ENCODE measurements at places on chromosomes 11 and 22.

DNA sequence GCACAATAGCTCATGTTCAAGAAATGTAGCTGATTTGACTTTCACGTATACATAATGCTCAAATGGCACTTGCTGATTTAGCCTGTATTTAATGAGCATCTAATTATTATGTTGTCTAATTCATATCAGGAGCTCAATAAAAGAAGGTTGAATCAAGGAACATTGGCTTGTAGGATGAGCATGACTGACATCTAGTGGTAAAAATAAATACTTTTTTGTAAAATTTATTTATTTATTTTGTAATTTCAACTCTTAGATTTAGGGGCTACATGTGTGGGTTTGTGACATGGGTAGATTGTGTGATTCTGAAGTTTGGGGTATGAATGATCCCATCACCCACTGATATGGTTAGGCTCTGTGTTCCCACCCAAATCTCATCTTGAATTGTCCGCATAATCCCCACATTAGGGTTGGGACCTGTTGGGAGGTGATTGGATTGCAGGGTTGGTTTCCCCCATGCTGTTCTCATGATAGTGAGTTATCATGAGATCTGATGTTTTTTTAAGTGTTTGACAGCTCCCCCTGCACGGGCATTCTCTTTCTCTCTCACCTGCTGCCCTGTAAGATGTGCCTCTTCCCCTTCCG lies 1.7 kb upstream of the OR52E5 start:
- no peak for DNase-seq

DNA sequence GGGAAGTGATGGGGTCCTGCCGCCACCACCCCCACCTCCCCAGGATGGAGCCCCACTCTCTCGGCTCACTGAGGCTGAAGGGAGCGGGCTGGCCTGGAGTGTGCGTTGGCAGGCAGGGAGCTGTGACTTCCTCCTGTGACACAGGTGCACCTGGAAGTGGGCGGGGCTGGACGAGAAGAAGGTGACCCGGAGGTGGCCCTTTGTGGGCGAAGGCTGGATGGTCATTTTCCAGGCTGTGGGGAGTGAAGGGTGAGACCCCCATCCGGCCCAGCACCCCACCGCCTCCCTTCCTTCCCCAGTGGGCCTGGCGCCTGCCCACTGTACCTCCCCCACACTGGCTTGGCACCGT lies 15.3 kb downstream of the IL17REL start:
- no peak for DNase-seq

GRCh38 chr11:45393334-45393733 lies 107.2 kb upstream of the SYT13 start:
- no peak for DNase-seq

- DNase-seq = no peak
Observed at GRCh38 chr11:115363921-115364320, 140.3 kb downstream of the CADM1 start.

DNA sequence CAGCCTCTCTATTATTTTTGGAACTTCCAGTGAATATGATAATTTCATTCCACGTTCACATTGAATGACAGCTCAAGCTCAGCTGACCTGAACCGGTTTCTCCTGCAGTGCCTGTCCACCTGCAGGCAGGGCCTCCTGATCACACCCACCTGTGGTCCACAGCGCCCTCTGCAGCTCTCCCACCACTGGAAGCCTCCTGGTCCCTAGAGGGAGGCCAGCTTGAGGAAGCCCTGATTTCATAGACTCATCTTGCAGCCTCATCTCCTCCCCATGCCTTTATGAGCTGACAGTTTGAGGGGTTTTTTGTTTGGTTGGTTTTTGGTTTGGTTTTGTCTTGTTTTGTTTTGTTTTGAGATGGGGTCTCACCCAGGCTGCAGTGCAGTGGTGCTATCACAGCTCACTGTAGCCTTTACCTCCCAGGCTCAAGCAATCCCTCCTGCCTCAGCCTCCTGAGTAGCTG lies 29.9 kb upstream of the MALAT1 start:
- peak; percentile 18 for DNase-seq

DNA sequence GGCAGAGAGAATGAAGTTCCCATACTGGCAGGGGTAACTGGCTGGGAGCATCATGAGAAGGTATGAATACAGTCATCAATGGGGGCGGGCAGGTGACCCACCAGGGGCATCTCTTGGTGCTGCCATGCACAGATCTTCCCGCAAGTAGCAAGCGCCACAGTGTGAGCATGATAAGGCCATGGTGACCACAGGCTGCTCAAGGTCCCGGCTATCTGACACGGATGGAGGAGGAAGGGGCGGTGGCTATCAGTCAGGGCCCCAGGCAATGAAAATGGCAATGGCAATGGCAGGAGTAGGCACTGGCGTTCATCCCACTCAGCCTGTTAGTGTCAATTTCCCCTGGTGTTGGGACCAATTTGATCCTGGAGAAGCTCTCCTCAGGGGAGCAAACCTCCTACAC lies 21.6 kb downstream of the ASCL2 start:
- DNase-seq = no peak

DNA sequence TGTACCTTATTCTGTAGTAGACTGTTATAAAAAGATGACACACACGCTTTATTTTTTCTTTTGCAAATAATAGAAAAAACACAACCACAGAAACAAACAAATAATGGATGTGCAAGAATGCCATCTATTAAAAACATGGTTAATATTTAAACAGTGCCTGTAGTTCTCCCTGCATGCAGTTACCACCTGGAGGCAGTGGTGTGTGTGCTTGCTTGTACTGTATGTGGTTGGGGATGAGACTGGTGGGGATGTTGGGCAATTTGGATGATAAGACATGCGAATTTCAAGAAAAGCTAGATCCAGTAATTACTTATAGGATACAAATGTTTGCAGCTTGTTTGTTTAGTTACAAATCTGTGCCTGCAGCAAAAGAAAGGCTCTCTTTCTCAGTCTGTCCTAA lies 3.6 kb downstream of the C11orf87 start:
- no peak for DNase-seq

DNA sequence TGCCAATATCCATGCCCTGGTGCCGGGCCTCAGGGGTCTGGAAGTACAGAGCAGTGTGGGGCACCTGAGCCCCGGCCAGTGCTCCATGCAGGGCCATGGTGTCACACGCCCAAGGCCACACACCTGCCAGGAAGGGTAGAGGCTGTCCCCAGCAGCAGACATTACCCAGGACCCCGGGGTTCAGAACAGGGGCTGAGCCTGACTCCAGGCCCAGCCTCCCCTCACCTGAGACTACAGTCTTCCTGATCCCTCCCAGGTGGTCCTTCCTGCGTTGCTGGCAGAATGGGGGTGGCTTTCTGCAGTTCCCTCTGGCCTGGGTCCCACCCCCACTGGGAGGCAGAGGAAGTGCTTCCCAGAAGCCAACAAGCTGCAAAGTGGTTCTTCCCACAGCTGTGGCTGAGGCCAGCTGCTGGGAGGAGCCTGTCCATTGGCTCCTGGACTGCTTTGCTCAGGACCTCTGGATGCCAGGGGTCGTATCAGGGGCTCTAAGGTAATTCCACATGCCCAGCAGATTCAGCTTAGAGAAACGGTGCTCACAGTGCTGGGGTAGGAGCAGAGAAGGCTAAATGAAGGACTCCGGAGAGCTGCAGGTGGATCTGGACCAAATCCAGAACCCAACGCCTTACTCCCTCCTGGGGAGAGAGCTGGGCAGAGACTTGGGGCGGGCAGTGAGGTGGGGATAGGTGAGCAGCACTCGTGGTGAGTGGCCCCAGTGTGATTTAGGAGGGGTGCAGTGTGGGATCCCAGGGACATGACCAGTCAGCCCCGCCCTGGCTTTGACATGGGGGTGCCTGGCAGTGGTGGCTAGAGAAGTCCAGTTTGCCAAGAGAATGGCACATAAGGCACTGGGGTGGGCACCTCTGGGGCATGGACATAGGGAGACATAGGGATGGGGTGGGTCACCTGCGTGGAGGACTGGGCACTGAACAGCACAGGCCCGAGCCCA lies 12.6 kb downstream of the TCIRG1 start:
- no peak for DNase-seq

- DNase-seq = no peak
Observed at GRCh38 chr22:29799217-29799680, 32.1 kb downstream of the UQCR10 start.

DNA sequence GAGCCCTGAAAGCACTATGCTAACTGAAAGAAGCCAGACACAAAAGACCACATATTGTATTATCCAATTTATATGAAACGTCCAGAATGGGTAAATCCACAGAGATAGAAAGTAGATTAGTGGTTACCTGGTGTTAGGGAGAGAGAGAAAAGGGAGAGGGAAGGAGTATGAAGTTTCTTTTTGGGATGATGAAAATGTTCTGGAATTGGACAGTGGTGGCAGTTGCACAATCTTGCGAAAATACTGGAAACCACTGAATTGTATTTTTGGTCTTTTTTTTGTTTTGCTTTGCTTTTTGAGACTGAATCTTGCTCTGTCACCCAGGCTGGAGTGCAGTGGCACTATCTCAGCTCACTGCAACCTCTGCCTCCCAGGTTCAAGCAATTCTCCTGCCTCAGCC lies 63.5 kb downstream of the MRTFA start:
- DNase-seq = no peak

DNA sequence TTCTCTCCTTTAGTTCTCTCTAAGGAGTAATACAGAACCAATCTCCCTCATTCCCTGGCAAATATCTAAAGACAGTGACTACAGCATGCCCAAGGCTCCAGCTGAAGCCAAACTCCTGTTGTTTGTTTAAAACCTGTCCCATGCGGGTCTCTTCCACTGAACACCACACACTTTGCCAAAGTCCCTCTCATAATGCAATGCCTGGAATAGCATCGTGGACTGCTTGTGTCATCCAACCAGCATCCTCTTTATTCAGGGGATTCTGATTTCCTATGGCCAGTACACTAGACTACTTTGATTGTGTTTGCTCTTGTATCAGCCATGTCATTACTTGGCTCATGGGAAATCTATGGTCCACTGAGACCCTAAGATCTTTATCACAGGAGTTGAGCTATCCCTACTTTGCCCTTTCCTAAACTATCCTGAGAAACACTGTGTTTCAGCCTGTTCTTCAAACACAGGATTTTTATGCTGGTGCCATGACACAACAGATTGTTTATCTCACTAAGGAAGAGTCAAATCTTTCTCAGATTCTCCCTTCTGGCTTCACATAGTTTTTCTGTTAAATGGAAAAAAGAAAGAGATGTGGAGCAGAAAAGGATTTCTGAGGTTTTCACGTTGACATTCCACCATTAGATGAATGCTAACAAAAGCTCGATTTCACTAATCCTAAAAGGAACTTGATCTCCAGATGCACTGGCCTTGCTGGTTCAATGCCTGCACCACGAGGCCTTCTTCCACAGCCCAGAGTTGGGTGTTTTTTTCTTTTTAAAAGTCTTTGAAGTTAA lies 15.9 kb upstream of the IRAG1 start:
- DNase-seq = no peak

DNA sequence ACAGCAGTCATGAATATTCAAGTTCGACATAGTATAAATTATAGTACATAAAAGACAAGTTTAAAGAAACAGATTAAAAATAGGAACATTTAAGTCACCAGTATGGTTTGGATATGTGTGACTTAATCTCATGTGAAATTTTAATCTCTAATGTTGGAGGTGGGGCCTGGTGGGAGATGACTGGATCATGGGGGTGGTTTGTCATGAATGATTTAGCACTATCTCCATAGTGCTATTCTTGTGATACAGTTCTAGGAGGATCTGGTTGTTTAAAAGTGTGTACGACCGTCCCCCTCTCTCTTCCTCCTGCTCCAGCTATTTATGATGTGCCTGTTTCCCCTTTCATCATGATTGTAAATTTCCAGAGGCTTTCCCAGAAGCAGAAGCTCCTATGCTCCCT lies 3.3 kb downstream of the KDM4E start:
- no peak for DNase-seq

GRCh38 chr11:86923999-86924766 lies 31.0 kb downstream of the FZD4 start:
- no peak for DNase-seq

- peak; percentile 20 for DNase-seq
Observed at GRCh38 chr22:43263645-43264514, 76.9 kb upstream of the TTLL12 start.

GRCh38 chr11:63493127-63493526 lies 2.2 kb upstream of the PLAAT5 start:
- no peak for DNase-seq

DNA sequence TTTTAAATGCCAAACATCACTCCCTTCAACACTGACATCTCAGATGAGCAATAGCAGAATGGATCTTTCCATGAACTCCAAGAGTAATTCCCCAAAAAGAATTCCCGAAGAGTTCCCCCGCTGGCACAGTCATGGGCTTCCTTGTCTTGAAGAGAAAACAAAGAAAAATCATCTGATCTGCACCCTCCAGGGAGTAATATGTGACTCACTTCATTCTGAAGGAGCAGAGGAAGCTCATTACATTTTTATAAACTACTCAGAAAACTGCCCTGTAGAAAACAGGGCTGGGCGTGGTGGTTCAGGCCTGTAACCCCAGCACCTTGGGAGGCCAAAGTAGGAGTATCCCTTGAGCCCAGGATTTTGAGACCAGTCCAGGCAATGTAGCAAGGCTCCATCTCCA lies 35.7 kb downstream of the CELSR1 start:
- DNase-seq = no peak

DNA sequence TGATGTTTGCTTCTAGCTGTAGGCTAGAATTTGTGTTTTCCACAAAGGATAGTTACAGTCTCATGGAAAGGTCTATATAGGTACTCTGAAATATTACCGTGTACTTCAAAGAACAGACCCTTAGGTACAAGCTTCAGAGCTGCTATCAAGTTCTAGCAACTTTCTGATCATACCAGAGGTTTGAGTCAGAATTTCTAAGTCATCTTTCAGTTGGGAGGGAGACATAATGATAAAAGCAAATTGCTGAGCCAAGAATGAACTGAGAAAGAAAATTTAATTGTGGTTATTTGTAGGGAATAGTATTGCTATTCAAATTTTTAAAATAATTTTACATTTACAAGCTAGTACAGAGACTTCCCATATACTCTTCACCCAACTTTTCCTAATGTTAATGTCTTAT lies 19.9 kb upstream of the ME3 start:
- DNase-seq = no peak

DNA sequence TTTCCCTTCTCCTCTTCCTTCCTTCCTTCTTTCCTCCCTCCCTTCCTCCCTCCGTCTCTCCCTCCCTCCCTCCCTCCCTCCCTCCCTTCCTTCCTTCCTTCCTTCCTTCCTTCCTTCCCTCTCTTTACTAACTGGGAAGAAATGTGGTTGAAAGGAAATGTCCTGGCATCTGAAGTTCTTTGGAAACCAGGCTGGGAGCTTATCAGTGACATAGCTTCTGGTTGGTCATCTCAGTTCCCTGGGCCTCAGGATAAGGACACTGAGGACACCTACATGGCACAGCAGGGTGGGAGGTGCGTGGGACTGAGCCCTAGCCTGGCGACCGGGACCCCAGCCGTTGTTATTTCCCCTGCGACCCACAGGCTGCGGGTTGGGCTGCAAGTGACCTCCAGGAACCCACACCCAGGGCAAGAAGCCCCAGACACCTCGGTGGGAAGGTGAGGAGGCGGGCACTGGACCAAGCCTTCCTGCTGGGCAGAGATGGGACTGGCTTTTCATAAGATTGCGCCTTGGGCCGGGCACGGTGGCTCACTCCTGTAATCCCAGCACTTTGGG lies 1486.5 kb downstream of the TBC1D22A start:
- DNase-seq = no peak
